AG09309 (cell line): ENCODE measurements at places on chromosomes 11 and 22.
A peak's percentile ranks its signal among the peaks of the same experiment; 100 is the strongest.

DNA sequence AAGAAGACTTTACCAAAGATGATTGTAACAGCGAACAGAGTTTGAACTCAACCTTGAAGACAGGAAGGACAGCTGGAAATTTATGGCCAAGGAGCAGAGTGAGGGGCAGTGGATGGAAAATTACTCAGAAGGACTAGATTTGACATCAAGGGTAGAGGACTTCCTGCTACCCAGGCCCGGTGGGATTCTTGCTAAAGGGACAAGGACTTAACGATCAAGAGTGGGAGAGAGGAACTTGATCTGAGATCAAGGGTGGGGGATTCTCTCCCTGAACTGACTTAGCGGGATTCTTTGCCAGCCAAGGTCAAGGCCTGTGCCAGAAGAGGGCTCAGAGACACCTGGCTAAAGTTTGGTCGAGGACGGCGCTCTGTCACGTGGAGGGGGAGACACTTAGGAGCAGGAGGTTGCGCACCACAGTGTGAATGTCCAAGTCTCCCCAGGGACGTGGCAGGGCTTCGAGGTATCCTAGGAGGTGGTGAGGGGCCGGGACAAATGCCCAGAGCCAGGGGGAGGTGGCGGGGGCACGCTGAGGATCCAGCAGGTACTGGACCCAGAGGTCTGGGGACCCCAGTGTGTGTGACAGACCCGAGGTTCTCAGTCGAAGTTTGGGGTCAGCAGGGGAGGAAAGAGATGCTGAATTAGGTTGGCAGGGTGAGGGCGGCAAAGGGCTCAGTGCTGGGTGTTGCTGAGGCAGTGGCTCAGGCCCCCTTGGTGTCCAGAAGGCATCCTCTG lies 46.1 kb upstream of the SHISAL1 start:
- DNase-seq, result no peak

DNA sequence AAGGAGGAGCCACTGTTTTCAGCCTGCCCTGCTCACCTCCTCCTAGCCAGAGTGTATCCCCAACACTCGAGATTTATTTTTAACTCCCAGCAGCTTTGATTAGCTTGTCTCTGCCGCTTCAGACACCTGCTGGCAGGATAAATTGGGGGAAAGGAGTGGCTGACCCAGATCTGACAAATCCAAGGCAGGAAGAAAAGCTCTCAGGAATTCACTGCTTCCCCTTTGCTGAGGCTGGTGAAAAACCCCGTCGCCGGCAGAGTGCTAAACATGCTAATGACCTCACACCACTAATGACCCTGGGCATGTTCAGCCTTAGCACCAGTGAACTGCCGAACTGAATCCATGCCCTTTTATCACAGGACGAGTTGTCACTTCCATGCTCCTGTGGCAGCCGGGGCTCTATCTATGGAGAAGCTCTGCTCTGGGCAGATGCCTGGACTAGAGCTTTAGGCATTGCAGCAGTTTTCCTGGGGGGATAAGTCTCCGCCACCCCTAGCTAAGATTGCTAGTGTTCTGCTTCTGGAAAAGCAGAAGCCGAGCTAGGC lies 52.2 kb downstream of the FEZ1 start:
- DNase-seq, result no peak

DNA sequence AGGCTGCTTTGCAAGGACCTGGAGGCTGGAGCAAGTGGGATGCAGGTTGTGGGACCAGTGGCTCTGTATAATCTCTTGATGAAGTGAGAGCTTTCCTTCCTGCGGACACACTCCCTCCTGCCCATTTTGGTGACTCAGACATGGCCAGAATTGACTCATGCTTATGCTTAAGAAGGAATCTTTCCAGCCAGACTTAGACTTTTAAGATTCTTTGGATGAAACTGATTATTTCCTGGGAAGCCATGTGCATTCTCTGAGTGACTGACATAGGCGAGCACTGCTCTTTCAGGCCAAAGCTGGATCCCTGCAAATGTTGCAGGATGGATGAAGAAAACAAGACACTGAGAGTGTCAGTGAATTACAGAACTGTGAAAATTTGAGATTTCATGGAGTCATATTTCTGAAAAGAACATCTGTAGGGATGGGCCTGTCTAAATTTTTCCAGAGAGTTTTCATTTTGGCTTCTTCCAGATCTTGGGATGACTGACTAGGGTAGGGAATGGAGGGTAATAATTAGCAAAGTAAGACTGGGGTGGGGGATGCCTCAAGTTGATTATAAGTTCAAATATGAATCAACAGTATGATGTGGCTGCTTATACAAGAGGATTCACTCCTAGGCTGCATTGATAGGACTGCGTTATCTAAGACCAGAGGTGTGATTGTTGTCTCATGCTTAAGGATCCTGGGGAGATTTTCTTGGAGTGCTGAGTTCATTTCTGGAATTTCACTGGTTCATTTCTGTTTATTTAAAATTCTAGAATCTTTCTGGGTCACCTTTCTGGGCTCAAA lies 195.8 kb downstream of the HIPK3 start:
- DNase-seq, result peak; percentile 67

DNA sequence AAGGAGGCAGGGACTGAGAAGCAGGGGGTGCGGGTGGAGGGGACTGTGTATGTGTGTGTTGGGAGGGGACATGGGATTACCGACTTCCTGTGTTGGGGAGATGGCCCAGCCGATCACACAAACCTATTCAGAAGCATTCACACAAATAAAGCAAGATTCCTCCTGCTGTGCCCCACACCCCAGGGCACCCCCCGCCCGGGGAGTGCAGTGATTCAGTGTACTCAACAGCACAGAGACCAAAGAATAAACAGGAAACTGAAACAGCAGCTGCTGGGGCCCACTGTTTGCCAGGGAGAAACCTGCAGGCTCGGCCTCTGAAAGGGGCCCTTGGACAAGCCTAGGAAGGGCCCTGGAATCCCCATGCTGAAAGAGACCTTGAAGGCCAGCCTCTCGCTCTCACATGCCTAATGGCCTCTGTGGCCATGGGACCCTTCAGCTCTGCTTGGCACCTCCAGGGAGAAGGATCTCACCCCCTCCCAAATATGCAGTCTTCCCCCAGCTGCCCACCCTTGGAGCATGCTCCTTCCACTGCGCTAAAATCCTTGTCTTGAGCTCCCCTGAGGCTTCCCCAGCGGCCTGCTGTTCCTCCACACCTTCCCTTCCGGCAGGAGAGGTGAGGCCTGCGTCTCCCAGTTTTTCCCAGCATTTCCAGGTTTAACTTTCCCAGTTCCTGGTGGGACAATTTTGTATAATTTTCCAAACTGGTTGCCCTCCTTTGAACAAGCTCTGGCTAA lies 72.9 kb downstream of the CSNK2A3 start:
- DNase-seq, result no peak

GRCh38 chr11:33185756-33186155 lies 24.5 kb upstream of the CSTF3 start:
- DNase-seq, result no peak

DNA sequence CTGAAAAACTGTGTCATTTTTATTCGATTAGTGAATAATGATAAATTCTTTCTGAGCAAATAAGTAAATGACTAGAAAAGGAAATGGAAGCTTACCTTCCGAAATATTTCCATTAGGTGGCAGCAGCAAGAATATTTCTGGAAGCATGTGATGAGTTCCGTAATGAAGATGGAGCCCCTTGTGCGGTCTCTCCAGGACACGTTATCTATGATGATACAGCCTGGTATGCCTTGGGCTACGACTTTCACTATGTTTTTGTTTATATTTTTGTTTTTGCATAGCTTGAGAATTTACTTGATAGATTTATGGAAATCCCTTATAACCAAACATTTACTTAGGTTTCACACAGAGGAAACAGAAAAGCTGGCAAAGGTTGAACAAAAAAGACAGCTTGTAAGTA lies 25.7 kb downstream of the CASP5 start:
- no peak for DNase-seq

DNA sequence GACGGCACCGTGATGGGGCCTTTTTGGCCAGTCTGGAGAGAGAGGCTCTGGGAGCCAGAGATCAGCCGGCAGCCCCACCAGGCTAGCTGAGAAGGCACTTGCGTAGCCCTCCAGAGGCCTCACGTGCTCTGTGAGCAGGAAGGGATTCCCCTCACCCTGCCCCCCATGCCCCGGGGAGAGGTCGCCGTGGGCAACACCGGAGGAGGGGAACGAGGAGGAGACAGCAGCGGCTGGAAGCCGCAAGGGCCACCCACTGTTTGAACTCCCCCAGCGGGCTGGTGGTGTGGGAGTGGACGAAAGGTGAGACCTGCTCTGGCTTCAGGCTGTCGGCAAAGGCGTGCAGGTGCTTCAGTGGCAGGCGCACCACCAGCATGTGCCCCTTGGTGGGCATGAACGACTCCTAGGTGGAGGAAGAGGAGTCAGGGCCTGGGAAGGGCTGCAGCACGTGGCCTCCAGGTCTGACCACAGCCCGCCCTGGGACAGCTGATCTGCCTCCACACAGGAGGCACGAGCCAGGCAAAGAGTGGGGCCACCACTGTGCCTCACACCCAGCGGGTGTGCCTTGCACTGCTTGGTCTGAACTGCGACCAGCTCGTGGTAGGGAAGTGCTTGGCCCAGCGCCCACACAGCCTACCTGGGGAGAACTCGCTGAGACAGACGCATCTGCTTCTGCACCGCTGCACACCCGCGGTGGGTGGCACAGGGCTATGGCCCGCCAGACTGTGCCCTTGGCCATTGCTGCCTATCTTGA lies 99.9 kb downstream of the MED15 start:
- no peak for DNase-seq

GRCh38 chr11:2554338-2555207 lies 109.8 kb downstream of the KCNQ1 start:
- DNase-seq, result no peak

- DNase-seq, result no peak
These were observed 12.2 kb downstream of the NEAT1 start for GRCh38 chr11:65434667-65435410.

- no peak for DNase-seq
These were observed 168.1 kb downstream of the NXPE2 start for GRCh38 chr11:114846416-114846791.
